Endothelial cell of umbilical vein (primary cell): ENCODE measurements at places on chromosomes 2 and 18.

- DNase-seq = no peak
Measured at GRCh38 chr2:238339814-238340213, 19.5 kb downstream of the TRAF3IP1 start.

DNA sequence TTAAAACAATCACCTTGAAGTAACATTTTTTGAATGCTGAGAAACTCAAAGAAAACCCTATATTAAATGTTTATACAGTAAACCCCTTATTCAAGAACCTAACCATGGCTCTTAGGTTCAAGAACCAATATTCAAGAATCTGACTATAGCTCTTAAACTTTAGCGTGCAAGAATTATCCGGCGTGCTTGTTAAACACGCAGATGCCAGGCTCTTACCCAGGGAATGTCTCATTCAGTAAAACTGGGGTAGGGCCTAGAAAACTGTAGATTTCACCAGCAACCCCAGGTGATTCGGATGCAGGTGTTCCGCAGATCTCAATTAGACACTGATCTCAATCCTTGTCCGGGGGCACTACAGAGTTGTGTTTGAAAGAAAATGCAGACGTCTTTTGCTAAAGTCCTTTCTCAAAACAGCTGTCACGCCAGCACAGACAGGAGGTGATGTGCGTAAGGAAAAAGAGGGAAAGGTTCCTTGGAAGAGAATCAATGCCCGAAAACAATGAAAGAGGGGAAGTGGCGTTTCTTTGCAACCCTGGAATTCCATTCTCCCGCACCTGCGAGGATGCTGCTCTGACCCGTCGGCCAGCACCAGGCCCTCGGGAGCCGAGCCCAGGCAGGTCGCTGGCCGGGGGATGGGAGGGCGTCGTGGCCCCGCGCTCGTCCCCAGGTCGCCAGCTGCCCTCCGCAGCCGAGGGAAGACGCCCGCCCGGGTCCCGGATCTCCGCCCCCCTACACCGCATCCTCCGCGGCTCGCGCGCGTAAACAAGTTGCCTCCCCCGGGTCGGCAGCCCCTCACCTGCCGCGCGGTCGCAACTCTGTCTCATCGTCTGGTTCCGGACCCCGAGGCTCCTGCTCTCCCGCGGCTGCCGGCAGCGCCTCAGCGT is 851 bp downstream of the EIF2AK3 start:
- DNase-seq = peak; percentile 39

DNA sequence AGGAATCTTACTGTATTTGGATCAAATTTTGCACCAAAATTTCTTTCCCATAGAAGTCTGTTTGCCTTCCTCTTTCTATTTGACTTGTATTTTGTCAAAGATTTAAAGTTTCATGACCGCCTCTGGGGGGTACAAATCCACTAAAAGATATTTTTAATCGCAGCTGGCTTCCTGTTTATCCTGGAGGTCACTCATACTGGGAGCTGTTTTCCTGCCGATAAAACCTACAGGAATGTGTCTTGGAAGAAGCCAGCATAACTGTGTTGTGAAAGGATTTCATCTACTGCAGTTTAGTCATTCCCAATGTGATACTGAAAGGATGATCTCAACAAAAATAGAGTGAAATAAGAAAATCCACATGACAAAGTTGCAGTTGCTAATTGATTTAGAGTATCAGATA is 184.0 kb downstream of the RIT2 start:
- DNase-seq = peak; percentile 92

DNA sequence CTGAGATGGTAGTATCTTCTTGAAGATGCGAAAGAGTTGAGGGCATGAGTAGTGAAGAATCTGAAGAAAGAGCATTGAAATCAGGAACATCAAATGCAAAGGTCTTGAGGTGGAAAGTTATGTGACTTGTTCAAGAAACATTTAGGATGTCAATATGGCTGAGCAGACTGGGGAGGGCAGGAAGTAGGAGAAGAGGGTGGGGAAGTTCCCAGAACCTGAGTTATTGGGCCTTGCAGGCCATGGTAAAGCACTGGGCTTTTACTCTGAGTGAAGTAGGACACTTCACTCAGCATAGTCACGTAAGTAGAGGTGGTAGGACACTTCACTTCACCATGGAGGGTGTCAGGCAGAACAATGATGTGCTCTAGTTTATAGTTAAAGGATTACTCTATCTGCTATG is 11.8 kb upstream of the MYL12A start:
- DNase-seq = no peak

DNA sequence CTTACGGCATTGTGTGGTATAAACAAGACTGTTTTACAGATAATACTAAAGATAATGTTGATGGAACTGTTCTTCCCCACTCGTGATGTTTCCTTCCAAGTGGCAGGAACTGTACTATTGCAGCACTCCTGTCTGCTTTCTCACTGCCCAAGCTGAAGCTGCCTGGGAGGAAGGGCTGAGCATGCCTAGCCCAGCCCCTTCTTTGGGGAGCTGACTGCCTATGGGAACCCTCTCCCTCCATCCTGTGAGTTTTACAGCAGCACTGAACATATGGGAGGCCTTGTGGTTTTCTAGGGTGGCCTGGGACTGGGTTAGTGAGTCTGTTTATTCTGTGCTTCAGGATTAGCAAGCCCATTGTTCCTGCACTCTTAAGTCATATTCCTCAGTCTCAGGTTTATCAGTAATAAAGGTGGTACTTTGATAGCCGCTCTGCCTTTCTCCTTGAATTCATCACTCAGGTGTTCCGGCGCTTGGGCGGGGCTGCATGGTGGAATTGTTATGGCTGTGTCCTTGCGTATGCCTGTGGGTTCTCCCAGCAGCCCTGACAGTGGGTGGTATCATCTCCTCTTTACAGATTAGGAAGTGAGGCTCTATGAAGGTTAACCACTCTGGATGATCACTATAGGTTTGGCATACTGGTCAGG is 379.7 kb downstream of the PTPRM start:
- peak; percentile 72 for DNase-seq

DNA sequence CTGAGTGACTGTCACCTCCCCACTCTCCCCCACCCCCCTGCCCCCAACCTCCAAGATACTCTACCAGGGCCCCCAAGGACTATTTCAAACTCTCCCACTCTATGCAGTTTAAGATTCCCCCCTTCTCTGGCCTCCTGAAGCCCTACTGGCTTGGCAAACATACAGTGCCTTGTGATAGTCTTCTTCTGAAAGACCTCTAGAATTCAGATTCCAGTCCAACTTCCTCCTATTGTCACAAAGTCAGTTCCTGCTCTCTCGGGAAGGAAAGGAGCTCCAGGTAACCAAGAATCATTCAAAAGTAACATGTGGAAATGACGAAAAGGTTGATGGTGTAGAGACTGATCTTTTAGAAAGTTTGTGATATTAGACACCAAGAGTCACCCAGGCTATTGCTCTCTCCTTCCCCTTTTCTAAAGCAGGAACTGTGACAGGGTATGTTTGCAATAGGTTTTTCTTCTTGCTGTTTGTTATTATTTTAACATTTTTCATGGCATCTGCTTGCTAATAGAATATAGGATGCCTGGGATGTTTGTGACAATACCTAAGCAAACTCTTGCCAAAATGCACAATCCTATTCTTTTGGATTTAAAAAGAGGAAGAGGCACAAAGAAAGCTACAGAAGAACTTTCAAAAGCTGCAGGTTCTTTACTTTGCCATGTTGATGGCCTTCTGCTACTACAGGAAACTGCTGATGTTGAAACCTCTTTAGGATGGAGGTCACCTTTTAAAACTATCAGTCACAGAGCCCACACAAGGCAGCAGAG is 93.5 kb upstream of the MGAT4A start:
- DNase-seq = no peak

DNA sequence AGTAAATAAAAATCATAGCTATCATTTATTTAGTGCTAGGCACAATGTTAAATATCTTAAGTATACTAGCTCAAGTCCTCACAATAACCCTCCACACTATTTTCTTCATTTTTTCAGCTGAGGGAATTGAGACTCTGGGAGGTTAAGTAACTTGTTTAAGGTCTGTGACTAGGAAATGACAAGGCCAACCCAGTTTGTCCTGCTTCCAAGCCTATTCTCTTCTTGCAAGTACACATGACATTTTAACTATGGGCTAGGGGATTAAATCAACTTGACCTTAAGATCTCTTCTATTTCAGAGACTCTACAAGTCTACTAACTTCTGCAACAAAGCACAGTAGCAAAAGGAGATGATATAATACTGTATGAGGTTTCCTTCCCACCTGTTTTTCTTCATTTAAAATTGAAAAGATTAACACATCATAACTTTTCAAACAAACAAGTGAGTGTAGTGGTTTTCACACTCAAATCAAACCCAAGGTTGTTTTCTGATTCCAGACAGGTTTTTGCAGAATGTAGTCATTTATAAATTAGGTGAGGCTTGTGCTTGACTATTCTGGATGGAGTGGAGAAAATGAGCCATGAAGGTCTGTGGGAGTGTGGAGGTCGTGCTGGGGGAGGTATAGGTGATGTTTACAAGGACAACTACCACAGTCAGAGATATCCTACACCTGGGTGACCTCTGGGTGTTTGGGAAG is 57.0 kb downstream of the CD28 start:
- DNase-seq = no peak

DNA sequence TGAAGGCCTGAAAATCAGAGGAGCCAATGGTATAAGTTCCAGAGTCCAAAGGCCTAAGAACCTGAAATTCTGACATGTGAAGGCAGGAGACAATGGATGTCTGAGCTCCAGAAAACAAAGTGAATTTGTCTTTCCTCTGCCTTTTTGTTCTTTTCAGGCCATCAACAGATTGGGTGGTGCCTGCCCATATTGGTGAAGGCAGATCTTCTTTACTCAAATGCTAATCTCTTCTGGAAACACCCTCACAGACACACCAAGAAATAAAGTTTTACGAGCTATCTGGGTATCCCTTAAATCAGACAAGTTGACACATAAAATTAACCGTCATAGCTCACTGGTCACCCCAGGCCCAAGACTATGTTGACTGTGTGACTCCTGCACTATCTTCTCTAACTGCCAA is 163.8 kb upstream of the NCKAP5 start:
- DNase-seq = no peak

- DNase-seq = peak; percentile 39
Measured at GRCh38 chr2:203532957-203533658, 2.0 kb downstream of the RAPH1 start.

DNA sequence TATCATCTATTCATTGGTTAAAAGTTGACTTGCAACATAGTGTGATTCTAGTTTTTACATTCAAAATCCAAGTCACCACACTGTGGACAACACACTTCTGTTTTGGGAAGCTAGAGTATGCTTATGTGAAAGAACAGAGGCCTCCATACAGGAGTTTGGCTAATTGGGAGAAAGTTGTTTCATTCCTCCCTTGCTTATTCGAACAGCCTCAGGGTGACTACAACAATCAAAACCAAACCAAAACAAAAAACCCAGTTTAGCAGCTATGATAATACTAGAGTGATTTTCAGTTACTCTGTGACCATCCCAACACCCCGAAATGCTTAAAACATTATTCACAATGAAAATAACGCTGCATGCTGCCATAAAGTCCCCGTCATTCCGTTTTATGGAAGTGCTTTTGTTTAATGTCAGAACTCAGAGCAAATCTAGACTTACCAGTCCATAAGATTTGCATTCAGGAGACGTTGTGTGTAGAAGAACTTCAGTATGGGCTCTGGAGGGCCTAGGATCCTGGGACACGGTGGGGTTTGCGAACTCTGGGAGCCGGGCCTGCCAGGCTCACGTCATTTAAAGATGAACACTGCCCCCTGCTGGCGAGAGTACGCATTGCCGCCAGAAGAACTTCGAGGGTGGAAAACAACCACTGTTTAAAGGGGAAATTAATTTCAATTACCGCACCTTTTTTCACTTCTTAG is 111.4 kb downstream of the FTCDNL1 start:
- DNase-seq = peak; percentile 51

DNA sequence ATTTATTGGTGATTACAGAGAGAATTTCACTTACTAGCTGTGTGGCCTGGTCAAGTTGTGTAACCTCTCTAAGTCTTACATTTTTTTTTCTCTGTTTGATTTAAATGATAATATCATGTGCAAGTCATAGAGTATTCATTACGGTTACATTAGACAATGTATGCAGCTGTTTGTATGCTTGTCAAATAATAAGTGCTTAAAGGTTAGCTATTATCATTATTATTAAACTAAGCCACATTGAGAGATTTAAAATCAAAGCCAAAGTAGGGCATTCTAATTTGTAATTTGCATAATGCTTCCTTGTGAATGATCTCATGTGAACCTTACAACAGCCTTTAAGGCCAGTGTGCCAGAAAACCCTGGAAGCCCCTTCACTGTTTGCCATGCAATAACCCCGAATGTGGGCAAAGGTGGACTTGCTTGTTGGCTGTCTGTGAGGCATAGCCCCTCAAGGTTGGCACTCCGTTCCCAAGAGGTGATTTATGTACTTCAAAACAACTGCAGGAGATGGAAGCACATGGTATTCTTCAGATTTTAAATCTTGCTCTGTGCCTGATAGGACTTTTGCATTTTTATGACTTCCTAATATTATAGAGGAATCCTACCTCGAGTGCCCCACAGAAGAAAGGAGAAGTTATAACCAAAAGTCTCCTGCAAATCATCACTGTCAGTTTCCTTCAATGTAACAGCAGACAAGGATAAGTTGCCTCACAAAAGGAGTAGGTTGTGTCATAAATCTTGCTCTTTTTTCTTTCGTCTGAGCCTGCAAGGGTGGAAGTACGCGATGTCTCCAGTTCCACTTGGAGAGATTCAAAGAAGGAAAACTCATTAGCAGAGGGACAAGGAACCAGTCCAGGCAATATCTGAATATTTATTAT is 272.0 kb downstream of the TGIF1 start:
- no peak for DNase-seq

DNA sequence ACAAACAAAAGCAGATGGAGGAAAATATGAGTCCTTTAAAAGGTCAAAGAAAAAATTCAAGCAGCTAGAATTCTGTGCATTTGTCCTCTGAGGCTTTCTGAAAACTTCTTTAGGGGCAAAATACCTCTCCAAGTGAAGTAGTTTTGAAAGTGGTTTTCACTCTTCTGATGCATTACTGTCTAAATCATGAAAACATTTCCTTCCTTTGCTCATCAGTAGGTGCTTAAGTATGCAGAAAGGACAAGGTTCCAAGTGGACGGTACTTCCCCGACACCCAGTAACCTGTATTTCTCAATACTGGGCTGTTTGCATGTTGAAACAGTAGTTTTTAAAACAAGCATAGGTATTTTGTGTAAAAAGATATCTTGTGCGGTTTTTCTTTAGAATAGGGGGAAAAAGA is 189.1 kb upstream of the ERBB4 start:
- DNase-seq = no peak

- no peak for DNase-seq
Measured at GRCh38 chr2:120685066-120685973, 50.3 kb upstream of the GLI2 start.

GRCh38 chr18:66046032-66046602 is 295.3 kb downstream of the CDH7 start:
- DNase-seq = no peak

DNA sequence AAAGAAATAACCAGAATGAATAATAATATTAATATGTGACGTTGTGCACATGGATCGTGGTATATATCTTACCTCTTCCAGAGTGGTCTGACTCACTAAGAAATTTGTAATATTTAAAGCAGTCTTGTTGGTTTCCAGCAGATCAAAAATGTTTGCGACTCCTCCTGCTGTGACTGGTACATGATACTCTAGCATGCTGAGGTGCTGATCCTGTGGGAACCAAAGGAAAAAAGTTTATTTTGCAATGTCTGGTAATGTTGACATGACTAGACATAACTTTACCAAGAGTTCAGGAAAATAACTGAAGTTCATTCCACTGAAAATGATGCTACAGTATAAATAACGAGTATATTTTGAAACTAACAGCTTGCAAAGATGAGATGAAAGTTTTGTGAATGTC is 124.5 kb upstream of the BARD1 start:
- no peak for DNase-seq

- DNase-seq = no peak
Measured at GRCh38 chr2:201139836-201140604, 24.1 kb downstream of the CFLAR start.

- DNase-seq = no peak
Measured at GRCh38 chr2:73063472-73063871, 8.0 kb downstream of the SFXN5 start.
